HTR-8/SVneo (cell line): ENCODE measurements at places on chromosomes 6 and 20.

GRCh38 chr6:13561624-13562267 lies 12.7 kb upstream of the SIRT5 start:
- DNase-seq = no peak

DNA sequence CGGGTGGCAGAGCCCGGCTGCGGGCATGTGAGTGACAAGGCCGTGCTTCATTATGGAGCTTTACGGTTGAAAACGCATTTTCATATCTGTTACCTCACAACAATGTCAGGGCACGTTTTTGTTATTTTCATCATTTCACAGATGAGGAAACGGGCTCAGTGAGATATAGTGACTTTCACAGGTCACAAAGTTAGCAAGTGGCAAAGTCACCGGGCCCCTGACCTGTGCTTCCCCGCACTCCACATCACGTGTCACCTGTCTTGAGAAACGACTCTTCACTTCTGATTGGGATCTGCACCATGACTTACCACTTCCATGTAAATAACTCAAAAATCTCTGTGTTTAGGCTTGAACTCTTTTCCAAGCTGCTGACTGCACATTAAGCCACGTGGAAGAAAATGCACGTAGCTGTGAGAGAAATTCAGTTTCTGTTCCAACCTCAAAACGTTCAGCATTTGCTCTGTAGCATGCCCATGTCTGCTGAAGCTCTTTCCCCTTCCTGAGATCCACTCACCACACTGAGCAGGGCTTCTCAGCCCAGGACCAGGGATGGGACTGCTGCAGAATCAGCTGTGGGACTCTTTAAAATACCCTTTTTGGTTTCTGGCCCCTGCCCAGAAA lies 107.2 kb downstream of the ARMC2 start:
- DNase-seq = no peak

DNA sequence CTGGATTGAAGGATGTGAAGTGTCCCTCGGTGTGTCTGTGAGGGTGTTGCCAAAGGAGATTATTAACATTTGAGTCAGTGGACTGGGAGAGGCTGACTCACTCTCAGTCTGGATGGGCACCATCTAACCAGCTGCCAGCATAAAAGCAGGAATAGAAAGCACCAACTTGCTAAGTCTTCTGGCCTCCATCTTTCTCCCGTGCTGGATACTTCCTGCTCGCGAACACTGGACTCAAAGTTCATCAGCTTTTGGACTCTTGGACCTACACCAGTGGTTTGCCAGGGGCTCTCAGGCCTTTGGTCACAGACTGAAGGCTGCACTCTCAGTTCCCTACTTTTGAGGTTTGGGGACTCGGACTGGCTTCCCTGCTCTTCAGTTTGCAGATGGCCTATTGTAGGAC lies 220.3 kb upstream of the LRFN2 start:
- no peak for DNase-seq

DNA sequence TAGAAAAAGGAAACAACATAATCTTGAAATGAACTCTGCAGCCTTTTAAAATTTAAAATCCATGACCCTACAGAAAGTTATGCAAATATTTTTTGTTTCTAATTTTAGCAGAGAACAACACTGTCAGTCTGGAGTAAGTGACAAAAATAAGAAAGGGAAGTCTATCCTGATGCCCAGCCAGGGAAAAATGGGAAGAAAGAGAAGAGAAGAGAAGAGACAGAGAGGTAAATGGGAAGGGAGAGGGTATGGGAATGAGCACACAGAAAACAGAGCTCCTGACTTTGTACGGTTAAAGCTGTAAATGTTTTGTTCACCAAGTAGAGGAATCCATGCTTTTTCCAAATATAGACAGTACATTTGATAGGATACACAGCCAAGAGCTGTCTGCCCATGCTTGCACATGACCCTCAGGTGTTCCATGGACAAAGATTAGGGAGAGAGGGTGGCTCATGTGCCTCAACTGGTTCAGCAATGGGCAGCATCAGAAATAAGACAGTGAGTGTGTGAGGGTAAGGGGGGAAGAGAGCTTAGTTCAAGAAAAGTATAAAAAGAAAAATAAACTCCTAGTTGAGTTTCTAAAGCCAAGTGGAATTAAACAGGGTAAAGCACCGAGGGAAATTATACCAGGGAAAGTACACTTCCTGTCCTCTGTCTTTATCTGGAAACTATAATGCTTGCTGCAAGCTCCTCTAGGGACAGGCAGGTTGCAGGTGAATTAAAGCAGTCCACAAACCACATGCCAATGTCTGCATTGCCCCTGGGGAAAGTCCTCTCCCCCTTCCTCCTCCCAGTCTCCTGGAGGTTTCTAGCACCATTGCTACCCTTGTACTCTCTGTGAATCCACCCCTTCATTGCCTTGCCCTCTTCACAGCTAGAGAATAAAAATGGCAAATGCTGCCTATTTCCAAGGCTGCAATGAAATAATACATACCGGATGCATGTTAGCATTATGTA lies 30.0 kb downstream of the MAP3K5 start:
- DNase-seq = no peak

GRCh38 chr6:17968876-17969275 lies 18.6 kb downstream of the KIF13A start:
- no peak for DNase-seq

- DNase-seq = no peak
These were observed 235.2 kb downstream of the LRFN2 start for GRCh38 chr6:40352006-40352405.

GRCh38 chr6:40352527-40353170 lies 234.5 kb downstream of the LRFN2 start:
- no peak for DNase-seq

GRCh38 chr6:14316651-14317386 lies 199.2 kb downstream of the CD83 start:
- peak; percentile 14 for DNase-seq

DNA sequence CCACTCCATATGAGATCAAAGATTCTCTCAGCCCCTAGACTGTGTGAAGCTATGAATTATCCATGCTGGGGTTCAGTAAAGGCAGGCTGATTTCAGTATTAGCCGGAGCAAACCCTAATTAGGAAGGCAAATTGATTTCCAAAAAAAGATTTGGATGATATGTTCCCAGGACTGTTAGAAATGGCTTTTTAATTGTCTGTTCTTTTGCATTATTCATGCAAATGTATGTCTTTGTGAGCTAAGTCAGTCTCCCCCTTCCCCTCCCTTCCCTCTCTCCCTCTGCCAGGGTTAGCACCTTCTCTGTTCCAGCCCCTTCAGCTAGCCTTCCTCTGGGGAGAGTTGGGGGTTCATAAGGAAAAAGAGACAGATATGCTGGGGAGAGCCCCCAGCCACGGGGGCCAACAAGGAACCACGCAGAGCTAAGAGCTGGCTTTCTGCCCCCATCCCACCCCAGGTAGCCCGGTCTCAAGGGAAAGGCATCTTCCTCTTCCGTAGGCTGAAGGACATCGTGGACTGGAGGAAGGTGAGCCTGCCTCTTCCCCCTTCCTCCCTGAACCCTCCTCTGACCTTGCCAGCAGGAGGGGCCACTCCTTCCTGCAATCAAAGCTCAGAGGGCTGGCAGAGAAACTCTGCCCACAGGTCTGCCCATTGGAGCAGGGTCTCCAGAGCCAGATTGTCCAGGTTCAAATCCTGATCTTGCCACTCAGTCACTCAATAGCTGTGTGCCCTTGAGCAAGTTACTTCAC lies 32.3 kb downstream of the PDRG1 start:
- no peak for DNase-seq

- no peak for DNase-seq
These were observed 100.1 kb upstream of the PRDM1 start for GRCh38 chr6:105985816-105986632.

GRCh38 chr6:139439349-139439748 lies 64.9 kb upstream of the CITED2 start:
- DNase-seq = no peak
